ENCODE measurements at places on chromosomes 6 and 20. TPM values are rescaled to one million over a fixed set of nuclear protein-coding genes. Genes with fewer than 3 reads are reported as not detected.

ENTPD6 gene
- total RNA-seq: 78.3 TPM

DNA sequence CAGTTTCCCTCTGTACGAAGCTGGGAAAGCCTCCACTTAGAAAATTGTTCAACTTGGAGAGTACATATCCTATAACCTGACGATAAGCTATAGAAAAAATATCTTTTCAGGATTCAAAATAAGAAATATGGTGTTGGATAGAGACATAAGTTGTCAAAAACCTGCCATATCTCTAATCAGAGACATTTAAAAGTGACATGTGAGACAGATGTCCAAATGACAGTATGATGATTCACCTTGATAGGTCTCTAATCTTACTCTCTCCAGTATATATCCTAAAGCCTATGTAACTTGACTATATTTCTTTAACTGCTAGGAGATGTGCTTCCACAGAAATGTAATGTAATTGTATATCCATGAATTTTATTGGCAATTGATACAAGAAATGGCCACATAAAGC is 932.4 kb upstream of the MAN1A1 start:
- no peak for DNase-seq

ADGB gene
- total RNA-seq: 0.31 TPM

PRDM13 gene
- total RNA-seq: not detected

SCRT2 gene
- total RNA-seq: not detected

DNA sequence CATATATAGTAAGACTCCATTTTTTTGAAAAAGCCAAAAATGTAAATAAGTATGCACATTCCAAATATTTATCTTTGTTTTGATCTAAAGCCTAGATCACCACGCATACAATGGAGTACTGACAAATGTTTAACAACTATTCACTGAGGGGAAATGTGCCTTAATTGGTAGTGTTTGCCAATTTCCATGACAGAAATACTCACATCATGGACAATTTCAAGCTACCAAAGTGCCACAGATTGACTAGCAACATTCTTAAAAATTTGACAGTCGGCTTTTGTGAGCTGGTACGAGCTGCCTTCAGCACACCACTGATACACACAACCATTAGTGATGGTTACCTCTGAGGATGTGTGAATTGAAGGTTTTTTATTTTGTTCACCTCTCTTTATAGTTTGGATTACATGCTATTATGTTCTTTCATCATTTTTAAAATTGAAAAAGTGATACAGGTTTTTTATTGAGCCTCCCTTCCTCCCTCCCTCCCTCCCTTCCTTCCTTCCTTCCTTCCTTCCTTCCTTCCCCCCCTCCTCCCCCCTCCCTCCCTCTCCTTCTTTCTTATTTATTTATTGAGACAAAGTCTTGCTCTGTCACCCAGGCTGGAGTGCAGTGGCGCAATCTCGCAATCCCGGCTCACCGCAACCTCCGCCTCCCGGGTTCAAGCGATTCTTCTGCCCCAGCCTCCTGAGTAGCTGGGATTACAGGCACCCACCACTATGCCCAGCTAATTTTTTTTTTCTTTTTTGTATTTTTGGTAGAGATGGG is 19.2 kb downstream of the SMPDL3A start:
- no peak for DNase-seq

DNA sequence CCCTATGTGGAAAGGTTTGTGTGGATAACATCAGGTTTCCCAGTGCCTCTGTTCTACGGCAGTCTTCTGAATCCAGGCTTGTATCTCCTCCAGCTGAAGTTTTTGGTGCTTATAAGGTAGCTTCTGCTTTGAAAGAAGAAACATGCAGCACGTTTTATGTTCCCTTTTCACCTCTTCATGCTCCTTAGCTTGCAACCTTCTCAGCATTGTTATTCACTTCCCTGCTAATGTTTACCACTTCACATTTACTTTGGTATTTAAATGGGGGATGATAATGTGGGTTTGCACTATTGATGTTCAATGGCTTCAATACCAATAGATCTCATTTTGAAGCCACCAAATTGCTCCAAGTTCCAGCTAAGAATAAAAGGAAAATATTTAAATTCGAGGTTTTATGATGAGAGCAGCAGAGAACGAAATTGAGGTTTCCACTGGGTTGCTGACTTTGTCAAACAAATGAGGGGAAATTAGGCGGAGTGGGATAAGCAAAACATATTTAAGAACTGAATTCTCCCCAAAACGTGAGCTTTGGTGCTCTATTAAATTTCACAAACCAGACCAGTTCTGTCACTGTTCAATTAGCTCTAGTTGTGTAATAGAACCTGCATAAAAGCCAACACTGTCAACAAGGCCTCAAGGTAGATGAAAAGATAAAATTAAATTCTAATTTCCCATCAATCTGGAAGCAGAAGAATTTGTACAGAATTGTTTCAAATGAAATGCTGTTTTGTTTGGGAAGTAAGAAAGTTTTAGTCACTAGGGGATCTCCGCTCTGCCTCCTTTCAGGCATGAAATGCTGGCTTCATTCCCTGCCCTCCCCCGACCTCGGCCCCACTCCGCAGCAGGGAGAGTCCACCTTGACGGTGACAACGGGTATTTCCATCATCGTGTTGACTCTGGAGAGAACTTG is 1.4 kb downstream of the IL22RA2 start:
- DNase-seq: no peak

- DNase-seq: peak; percentile 22
Measured at GRCh38 chr20:53582574-53583351, 10.9 kb downstream of the ZNF217 start.

DNA sequence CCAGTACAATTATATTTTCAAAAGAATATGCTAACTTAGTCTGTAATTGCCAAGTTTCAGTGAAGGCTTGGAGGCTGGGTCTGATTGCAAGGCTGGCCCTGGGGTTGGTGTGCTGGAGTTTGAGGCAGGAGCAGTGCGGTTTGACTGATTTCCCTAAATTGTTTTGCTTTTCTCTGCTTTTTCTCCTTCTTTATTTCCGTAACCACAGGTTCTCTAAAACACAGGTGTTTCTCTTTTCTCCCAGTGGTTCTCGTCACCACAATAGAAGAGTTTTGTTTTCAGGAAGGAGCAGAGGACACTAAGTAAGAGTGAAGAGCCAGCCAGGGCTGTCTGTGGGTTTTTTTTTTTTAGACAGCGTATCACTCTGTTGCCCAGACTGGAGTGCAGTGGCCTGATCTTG is 8.2 kb upstream of the SNX9 start:
- DNase-seq: no peak

- DNase-seq: no peak
Measured at GRCh38 chr20:56627122-56628014, 1.7 kb upstream of the TFAP2C start.

KIF25 gene
- not detected for total RNA-seq

GRCh38 chr6:119076576-119077390 is 1.7 kb downstream of the FAM184A start:
- no peak for DNase-seq

DNA sequence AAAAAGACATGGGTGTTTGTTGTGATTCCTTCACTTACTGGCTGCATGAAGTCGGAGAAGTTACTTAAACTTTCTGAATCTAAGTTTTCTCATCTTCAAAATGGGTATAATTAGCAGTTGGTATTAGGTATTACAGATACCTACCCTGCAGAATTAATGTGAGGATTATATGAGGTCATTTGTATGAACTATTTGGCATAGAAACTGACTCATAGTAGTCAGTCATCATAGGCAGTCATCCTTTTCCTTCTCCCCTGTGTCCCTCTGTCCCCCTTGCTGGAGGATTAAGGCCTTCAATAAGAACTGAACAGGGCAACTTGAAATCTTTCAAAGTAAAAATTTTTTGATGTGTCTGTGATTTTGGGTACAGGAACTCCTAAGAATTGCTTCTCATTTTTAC is 26.3 kb downstream of the RALGAPB start:
- no peak for DNase-seq

DNA sequence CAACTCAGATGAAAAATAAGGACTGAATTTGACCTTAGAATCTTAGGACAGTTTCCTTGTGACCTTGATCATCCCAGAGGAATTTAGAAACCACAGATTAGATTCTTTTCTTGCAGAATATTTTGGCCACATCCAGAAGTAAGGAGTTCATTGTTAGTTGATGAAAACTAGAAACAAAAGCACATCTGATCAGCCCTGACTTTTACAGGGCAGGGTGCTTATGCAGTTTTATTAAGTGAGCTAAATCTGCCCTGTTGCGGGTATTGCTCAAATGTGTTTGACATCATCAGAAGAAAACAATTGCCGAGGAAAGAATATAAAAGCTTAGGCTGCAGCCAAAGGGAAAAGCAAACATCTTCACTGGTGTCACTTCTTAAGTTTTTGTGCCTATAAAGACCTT is 100.8 kb downstream of the MTFR2 start:
- DNase-seq: no peak

C20orf202 gene
- total RNA-seq: 0.24 TPM

GRCh38 chr6:157721426-157721825 is 101.6 kb upstream of the SNX9 start:
- DNase-seq: no peak

Data from type B pancreatic cell (in vitro differentiated cells).